ENCODE measurements at places on chromosomes 11 and 22. TPM values are rescaled to one million over a fixed set of nuclear protein-coding genes. Genes with fewer than 3 reads are reported as not detected.

The PHETA2 gene
- total RNA-seq: 2.3 TPM

The TENM4 gene
- total RNA-seq: 0.74 TPM

DNA sequence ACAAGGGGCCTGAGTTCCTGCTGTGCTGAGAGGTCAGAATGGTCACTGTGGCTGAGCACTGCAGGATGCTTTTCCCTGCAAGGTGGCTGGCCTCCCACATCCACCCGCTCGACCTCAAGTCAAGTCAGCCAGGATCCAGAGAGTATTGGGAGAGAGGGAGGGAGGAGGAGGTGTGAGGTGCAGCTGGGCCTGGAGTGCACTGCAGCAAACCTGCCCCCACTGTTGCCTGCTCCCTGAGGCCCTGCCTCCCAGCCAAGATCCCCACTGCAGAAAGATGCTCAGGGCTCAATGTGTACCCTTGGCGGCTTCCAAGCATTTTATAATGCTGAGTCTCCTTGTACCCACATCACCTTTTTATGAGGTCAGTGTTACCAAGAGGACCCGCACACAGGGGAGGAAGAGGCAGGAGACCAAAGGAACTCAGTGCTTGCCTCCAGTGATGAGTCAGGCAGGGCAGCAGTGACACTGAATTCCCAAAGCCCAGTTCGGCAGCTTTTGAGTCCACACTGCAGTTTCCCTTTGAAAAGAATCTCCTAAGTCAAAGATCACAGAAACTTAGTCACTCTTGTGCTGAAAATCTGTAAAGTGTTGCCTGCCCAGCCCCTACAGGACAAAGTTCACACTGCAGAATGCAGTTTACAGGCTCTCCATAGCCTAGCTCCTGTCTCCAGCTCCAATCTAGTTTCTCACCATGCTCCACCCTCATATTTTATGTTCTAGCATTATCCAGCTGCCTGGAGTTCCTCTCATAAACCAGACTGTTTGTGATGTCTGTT lies 3.1 kb downstream of the ENDOD1 start:
- DNase-seq: no peak

DNA sequence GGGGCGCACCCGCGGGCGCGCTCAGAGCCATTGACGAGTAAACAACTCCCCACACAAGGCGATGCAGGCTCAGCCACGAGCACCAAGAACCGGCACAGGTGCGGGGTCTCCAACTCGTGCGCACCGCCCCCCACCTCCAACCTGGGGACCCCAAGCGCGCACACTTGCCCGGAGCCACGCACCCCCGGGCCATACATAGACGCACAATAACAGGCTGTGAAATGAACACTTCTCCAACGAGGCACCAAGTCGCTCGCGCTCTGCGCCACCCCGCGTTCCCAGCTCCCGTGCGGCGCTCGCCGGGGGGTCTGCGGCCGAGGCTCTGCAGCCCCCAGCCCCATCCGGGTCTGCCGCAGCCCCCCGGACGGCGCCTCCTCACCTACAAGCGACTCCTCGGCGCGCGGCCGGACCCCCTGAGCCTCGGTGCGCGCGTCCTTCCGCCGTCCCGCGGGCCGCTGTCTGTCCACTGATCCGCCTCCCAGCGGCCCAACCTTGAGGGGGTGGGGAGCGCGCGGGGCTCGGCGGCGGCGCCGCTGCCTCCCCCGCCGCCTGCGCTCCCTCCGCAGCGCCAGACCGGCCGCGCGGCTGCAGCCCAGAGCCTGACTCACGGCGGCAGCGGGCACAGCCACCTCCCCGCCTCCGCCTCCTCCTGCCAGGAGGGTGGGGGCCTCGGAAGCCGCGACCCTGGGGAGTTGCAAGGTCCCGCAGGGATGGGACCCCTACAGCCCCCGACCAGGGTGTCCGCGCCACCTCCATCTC lies 1.6 kb downstream of the IFITM10 start:
- no peak for DNase-seq

DNA sequence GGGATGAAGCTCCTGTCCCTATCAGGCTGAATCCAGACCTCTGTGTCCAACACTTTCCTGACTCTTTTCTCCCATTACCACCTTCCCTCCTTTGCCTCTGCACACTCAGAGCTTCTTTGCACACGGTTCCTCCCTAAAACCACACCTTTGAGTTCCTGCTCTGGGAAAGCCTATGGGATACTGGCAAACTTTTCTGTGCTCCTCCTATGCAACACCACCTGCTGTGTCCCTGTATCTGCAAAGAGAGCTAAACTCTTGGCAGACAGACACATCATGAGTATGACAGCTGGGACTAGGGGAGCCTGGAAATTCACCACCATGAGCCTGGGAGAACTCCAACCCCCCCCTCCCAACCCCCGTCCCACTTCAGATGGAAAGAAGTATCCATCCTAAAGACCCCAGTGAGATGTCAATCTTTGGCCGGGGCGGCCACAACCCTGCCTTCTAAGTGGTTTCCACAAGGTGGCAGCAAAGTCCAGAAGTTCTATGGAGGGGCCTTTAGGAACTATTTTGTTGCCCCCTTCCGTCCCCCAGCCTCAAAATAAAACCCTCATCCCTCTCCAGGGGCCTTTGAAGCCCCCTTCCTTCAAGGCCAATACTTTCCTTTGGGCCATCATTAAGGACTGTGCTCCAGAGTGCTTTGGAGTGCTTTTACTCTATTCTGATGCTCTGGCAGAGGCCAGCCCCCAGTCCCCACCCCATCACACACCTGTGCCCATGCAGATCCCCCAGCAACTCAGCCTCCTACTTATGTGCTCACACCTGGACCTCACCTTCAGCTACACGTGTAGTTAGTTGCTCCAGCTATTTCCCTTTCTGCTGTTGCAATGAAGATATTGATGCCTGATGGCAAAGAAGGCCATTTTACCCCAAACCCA lies 19.4 kb downstream of the HTR3A start:
- DNase-seq: no peak

- no peak for DNase-seq
These were observed 890.5 kb upstream of the ANO3 start for GRCh38 chr11:25441421-25441820.
